GOT3 (cell line): ENCODE measurements at places on chromosomes 3 and 15.

- no peak for DNase-seq
Measured at GRCh38 chr15:82921242-82921641, 31.3 kb downstream of the HOMER2 start.

DNA sequence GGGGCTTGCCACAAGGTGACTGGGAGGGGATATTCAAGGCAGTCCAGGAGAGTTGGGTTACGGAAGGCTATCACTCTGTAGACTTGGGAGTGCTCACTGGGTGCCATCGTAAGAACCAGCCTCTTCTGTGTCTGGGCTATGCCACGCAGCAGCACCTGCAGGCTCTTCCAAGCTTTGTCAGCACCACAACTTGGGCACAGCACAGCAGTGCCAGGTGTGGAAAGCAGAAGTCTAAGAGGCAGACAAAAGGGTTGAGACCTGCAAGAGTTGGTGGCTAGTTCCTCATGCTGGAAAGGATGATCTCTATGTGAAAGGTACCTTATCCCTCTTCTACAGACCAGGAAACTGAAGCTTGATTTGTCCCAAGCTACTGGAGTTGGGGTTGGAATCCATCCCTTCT, 15.8 kb downstream of the CX3CR1 start:
- no peak for DNase-seq

DNA sequence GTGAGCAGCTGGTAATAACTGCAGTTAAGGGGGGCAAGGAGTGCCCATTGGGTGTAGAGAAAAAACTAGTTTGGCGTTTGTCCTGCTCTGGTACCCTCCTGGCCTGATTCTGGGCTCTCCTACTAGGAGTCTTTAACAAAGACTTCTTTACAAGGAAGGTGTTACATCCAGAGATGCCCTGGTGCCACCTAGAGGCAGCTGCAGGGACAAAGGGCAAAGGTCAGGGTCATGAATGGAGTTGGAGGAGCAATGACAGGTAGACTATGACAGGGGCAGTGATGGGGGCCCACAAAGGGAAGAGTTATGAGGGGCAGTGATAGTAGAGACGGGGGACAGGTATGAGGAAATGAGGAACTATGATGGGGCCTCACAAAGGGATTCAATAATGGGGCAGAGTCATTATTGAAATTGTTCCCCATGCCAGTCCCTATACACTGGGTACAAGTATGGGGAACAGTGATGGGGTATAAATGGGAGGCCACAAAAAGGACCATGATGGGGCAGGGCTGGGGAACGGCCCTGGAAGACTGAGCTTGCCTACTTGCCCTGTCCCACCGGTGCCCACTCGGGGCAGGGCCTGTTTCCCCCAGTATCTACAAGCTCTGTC, 7.9 kb downstream of the CCDC71 start:
- no peak for DNase-seq

DNA sequence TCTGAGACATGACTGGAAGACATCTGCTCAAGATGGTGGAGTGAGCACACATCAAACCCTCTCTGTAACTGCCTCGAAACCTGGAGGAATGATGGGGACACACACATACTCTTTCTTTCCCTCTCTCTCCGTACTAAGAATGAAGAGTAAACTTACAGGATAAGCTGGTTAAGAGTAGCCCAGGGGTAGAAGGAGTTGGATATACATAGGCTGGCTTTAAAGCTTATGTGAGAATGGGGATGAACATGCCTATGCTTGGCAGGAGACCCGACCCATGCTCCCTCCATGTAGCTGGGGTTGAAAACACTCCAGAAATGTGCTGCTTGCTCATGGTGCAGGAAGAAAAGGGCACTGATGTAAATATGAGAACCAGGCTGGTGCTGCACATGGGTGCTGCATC, 68.9 kb downstream of the IL20RB start:
- DNase-seq, result no peak

- no peak for DNase-seq
Measured at GRCh38 chr3:157390713-157391515, 45.7 kb upstream of the PTX3 start.

- DNase-seq, result no peak
Measured at GRCh38 chr3:117118604-117119003, 409.0 kb downstream of the TUSC7 start.

GRCh38 chr3:138188013-138188730, 1.1 kb downstream of the ARMC8 start:
- DNase-seq, result no peak

DNA sequence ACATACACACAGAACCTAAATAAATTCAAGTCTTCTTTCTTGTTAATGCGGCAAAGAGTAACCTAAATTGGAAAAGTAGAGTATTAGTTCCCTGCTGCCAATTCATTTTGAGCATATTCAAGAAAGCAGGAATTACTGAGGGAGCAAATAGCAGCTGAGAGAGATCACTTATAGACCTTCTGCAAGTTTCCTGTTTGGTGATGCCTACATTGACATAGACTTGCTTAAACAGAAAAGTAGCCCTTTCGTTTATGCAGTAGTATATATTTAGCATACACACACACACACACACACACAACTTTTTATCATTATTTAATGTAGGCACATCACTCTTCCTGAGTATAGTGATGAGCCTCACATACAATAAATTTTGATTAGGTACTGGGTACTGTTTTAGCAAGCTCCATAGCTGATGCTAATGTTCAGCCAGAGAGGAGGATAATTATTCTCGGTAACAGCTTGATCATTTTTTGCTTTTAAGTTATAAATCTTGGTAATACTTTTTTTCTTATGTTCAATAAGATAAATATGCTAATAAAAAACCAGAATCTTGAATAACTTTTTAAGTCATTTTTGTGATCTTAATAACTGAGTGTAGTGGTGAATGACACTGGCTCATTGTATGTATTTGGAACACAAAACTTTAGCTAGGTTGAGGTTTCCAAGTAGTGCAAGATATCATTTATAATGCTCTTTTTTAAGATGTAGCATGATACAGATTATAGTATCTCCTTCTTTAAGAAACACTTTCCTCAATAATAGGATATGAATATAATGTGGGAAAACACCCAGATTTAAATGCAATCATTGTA, 174.7 kb downstream of the MBNL1 start:
- no peak for DNase-seq
